Stimulated activated CD4-positive, alpha-beta T cell treated with anti-CD3 and anti-CD28 coated beads, Interleukin-1b, Interleukin-23, amount 100 ng/mL, for 1 hour (primary cell): ENCODE measurements at places on chromosomes 7 and 10.

- DNase-seq = no peak
Measured at GRCh38 chr10:119521443-119522204, 20.9 kb downstream of the RGS10 start.

DNA sequence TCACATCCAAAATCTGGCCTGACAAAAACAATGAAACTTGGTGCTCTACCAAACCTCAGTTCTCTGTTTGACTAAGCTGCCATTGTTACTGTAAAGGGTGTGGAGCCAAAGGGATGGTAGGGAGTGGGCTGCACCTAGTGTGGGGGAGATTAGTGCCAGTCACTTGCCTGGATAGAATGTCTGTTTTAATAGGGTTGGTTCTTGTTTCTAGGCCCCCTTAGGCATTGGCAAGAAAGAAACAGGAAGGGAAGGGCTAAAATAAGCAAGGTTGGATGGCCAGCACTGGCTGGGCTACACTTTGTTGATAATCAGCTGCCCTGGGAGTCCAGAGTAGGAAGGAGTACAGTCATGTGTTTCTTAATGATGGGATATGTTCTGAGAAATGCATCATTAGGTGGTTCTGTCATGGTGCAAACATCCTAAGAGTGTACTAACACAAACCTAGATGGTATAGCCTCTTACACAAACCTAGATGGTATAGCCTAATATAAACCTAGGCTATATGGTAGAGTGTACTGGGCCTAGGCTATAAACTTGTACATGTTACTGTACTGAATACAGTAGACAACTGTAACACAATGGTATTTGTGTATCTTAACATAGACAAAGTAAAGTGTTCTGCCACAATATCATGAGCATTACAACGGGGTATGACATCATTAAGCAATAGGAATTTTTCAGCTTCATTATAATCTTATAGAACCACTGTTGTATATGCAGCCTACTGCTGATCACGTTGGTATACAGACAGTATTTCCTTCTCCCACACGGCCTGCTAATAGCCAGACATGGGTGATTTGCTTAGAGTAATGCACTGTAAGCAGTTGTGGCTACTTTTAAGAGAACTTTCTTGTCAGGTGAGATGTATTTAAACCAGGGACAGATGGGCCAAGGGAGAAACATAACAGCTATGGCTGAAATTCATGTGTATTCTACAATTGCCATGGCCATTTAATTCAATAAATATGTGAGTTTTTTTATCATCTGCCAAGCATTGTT lies 15.4 kb downstream of the BBIP1 start:
- no peak for DNase-seq

- DNase-seq = no peak
Measured at GRCh38 chr7:24912874-24913514, 67.0 kb downstream of the OSBPL3 start.

- no peak for DNase-seq
Measured at GRCh38 chr7:131843898-131844331, 287.5 kb upstream of the PODXL start.

DNA sequence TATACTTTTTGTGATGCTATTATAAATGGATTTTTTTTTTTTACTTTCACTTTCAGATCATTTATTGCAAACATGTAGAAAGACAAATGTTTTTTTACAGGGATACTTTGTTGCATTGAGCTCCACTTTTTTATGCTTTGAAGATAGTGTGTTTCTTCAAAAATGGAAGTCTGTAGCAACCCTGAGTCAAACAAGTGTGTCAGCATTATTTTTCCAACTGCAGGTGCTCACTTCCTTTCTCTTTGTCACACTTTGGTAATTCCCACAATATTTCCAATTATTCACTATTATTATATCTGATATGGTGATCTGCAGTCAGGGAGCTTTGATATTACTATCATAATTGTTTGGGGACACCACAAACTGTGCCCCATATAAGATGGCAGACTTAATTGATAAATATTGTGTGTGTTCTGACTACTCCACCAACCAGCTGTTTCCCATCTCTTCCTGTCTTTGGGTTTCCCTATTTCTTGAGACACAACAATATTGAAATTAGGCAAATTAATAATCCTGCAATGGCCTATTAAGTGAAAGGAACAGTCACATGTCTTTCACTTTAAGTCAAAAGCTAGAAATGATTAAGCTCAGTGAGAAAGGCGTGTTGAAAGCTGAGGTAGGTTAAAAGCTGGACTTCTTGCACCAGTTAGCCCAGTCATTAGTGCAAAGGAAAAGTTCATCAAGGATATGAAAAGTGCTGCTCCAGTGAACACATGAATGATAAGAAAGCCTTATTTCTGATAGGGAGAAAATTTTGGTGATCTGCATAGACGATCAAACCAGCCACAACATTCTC lies 231.3 kb upstream of the SH2B2 start:
- DNase-seq = no peak

GRCh38 chr10:122786269-122786668 lies 59.4 kb downstream of the CUZD1 start:
- DNase-seq = no peak

DNA sequence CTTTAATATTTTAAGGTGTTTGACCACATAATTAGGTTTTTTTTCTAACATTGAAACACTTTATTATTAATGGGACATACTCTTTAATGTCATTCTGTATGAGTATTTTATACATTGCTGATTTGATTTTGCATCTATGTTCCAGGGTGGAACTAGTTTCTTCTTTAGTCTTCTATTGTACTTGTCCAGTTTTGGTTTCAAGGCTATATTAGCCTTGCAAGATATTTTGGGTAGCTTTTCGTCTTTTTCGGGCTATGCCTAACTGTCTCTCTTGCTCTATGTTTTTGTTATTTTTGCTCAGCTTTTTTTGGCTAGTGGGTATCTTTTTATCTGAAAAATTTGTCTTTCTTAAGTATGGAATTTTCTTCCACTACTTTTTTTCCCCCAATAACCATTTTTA lies 38.7 kb upstream of the MKX start:
- DNase-seq = no peak

DNA sequence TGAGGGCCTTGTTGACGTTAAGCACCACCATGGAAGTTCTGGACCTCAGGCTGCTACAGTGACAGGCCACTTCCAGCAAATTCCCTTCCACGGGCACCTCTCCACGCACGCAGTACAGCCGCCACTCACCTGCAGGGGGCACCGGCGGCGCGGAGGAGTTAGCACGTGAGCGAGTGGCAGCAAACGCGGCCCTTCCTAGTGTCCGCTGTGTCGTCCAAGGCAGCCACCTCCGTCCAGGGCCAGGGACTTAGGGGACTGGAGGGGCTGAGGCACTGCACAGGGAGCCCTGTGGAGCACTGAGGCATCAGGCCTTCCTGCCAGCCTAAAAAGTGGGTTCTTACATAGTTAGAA lies 164.4 kb downstream of the SVIL start:
- DNase-seq = no peak

- DNase-seq = no peak
Measured at GRCh38 chr7:1999278-1999984, 233.3 kb downstream of the MAD1L1 start.
